Thoracic aorta (tissue), 2 donors: ENCODE measurements at places on chromosomes 7 and 10. TPM values are rescaled to one million over a fixed set of nuclear protein-coding genes. Genes with fewer than 3 reads are reported as not detected.

The IDI2 gene
- total RNA-seq = not detected

DNA sequence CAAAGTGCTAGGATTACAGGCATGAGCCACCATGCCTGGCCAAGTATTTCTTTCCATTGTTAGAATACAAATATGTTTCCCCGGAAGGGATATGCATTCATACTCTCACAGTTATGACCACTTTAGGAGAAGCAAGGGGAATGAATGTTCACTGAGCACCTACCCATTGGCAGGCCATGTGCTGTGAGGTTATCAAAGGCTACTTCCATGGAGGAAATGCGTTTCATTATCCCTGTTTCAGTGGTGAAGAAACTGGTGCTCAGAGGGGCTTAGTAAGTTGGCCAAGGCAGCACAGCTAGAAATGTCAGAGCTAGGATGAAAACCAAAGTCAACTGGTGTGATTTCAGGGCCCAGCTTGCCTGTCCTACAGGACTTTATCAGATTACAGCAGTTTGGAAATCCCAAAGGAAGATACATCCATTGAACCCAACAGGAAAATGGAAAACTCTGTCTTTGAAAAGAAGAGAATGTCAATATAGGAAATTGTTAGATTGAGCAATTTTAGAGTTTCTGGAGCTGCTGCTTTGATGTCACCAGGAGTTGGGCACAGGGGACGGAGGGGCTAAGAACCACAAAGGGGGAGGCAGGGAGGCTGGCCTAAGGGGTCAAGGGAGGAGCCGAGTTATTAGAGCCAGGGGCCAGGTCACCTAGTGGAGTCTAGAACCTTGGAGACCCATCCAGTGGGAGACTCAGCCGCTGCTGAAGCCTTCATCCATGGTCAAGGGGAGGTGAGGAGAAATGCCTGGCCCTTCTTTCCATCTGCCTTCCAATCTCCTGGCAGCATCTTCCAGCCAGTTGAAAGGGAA lies 319.8 kb downstream of the FRMD4A start:
- no peak for DNase-seq

- DNase-seq = no peak
Measured at GRCh38 chr7:92226981-92227380, 18.7 kb downstream of the KRIT1 start.

- no peak for DNase-seq
Measured at GRCh38 chr7:83738291-83738835, 89.4 kb upstream of the SEMA3E start.
